H54 (cell line): ENCODE measurements at places on chromosomes 2 and 18.

DNA sequence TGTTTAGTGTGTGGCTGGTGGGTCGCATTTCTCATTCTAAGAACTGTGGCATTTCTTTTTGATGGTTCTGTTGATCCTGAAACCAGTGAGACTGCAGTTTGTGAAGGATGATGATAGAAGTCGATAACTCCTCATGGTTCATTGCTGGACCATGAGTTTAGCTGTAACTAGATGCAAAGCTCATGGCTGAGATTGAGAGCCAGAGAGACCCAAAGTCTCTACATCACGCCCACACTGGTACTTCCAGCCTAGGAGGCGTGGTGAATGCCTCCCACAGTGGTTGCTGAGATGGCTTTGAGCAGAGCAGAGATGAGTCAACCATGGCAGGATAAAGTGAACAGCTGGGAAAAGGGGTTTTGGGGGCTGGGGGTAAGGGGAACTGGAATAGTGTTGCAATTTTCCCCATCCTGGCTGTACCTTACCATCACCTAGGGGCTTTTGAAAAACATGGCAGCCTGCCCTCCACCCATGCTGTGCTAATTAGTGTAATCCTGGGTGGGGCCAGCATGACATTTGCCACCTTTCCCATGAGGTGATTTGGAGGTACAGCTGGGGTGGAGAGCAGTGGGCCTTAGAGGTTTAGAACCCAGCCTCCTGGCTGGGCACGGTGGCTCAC, 24.1 kb downstream of the INPP4A start:
- DNase-seq, result no peak

- peak; percentile 65 for DNase-seq
Observed at GRCh38 chr2:227655454-227655853, 11.2 kb upstream of the SCYGR5 start.

DNA sequence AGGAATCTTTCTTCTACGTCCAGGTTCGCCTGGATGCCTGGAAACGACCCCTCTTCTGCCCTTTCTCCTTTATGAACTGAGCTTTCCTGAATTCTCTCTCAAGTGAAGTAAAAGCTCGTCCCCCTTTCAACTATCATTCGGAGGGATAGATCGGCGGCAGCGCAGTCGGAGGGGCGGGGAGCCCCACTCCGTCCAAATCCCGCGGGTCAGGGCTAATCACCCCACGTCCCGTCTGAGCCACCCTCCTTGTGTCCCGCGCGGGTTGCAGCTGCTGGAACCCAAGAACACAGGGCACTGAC, 367 bp downstream of the FBXO48 start:
- no peak for DNase-seq

DNA sequence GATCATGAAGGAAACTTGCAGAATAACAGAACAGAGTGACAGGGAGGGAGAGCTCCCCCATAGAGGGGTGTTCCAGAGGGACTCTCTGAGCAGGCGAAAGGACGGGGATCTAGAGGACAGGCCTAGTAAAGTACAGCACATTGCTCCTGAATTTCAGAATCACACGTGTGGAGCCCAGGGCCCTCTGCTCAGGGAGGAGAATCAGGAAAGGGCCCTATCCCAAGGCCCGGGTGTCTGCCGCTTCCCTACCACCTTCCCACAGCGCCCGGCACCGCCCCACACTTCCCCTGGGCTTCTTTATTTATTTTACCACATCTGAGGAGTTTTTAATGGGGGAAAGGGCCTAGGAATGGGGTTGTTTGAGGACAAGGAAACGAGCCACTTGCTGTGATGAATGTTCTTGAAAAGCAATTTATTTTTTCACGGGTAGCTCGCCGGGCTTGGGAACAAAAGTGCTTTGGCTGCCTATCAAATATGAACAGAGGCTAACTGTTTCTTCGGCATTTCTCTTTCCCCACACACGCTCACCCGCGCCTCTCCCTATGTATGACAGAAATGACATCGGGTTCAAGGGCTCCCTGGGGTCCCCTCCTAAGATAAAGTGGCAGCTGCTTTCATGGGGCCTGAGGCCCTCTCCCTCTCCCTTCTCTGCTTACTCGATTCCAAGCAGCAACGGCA, 79.3 kb upstream of the GLI2 start:
- no peak for DNase-seq

DNA sequence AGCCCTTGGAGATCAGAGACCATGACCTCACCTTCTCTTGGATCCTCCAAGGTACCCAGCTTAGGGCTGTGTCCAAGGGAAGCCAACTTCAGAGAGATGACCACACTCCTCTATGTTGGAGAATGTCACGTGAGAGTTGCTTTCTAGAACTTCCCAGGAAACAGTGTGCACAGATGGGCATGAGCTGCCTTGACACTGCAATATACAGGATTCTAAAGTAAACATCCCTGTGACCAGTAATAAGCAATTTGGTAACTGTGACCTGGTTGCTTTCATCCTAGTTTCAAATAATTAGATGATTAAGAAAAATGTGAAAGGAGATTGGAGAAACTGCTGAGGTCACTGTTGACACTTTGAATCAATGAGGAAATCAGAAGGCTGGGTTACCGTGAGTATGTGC, 181.1 kb upstream of the EPAS1 start:
- DNase-seq, result no peak

- DNase-seq, result no peak
Observed at GRCh38 chr2:71001592-71001927, 6.9 kb upstream of the TEX261 start.

- no peak for DNase-seq
Observed at GRCh38 chr2:190829642-190830041, 51.0 kb upstream of the GLS start.

DNA sequence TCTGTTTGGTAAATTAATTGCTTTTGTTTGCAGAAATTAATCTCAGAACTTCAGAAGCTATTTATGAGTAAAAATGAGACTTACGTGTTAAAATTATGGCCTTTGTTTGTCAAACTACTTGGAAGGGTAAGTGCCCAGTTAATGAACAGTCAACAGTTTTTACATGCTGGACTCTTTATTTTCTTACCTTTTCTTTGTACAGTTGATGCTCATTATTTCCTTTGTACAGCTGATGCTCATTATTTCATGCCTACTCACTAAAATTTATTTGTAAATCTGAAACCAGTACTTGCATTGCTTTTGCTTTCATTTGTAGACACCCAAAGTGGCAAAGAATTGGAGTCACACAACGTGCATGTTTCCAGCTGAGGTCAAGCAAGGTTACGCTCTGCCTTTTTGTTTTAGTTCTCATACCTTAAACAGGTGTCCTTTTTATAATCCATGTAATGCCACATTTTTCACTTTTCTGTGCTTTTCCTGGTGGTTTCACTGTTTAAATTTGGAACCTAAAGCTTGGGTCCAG, 13.3 kb downstream of the RIF1 start:
- DNase-seq, result no peak

DNA sequence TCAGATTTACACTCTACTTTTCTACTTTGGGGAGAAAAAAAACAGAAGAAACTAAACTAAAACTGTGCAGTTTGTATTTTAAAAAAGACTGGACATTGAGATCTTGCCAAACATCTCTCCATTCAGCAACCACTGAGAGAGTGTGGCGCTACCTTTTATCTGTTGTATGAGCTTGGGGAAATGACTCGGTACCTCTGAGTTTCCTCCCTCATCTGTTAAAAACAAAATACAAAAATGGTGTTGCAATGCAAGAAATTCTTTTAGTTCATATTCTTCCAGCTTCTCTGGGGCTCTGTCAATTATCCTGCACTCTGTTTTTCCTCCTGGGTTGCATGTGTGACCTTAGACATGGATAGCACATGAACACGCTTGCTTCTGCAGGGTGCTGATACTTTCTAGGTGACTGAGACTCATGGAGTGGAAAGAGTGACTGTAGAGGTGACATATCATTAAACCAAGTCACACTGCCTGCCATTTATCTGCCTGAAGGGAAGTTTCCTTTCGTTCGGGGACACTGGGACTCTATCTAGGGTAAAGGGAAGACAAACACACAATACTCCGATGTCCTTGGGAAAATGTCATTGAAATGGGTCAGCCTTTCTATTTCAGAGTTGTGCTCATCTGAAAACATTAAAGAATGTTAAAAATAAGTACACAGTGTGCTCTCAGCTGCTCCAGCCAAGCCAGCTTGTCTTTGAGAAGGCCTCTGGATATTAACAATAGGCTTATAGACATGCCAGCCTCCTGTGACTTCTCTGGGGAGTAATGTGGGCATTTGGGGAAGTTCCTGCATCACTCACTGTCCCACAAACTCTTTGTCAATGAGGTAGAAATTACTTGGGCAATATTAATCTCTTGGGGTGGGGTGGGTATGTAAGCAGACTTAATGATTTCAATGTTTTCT, 91.4 kb downstream of the TRIB2 start:
- no peak for DNase-seq

DNA sequence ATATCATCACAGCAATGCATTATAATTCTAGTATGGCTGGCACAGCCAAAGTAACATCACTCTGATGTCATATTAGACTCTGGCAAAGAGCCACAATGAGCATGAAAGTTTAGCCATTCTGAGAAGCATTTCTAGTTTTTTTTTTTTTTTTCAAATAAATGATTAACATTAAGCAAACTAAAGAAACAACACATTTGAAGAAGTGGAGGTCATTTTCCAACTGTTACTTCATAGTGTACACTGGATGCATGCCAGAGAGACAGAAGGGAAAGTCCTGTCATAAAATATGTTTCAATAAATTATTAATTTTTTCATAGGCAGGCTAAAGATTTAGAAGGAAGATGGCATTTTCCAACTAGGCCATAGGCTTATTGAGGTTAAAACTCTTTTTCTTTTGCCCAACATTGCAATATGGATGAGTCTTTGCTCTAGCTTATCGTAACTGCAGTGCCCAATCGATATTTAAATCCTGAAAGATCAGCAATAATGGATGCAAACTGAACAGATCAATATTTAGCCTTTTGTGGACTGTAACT, 1630.4 kb upstream of the ACVR2A start:
- no peak for DNase-seq
